Stimulated activated CD4-positive, alpha-beta T cell treated with anti-CD3 and anti-CD28 coated beads, Interleukin-4, amount 100 ng/mL, for 4 hours (primary cell): ENCODE measurements at places on chromosomes 12 and 14.

- no peak for DNase-seq
These were observed 79.6 kb downstream of the ITPK1 start for GRCh38 chr14:93035917-93036651.

DNA sequence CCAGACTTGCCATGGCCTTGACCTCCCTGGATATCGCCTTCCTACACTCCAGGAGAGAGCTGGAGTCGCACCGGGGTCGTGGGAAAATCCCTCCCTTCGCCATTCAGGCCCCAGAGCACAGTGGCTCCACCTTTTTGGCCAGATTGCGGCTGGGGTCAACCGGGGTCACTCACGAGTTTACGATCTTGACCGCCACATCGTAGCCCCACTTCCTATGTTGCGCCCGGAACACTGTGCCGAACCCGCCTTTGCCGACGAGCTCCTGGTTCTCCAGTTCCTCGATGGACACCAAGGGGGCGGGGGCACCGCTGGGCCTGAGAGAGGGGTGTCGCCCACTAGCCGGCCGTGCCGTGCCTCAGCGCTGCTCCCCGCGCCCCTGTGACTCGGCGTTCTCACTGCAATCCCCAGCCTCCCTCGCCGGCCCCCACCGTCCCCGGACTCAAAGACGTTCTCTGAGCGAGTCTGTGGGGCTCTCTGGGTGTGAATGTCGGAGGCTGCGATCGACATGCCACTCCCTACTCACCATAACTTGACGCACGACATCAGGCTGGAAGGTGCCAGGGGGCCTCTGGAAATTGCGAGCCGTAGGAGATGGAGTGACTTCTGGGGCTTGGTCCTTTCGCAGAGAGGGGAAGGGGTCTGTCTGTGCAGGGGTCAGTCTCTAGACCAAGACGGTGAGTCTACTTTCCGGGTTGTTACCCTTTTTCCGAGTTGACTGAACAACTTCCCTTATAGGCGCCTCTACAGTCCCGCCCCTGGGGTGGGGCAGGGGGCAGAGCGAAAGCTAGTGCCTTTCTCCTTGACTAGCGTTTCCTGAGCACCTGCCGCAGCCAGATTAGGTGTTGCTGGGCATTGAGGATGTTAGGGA is at the start of gene RIPK3:
Gene RIPK3 (minus strand): TSS at position 708 of the 868 bp plus-strand sequence. CDS start 165 bp downstream, at position 543.
- DNase-seq = peak; percentile 66

DNA sequence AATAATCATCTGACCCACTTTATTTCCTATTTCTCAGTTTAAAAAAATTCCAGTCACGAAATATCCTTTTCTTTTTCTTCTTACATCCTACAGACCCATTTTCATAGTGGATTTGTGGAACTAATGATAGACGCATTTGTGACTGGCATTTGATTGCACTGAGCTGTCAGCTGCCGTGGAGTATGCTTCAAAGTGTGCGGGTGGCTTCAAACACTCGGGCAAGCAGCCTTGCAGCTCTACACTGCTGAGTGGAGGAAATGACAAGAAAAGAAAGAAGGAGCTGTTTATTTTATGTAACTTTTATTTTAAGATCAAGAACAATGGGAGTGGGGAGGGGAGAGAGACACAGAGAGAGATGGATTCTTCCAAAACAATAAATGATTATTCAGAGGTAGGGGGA is 112.8 kb upstream of the NAP1L1 start:
- DNase-seq = no peak

GRCh38 chr14:91963465-91963864 is 16.0 kb upstream of the FBLN5 start:
- no peak for DNase-seq

DNA sequence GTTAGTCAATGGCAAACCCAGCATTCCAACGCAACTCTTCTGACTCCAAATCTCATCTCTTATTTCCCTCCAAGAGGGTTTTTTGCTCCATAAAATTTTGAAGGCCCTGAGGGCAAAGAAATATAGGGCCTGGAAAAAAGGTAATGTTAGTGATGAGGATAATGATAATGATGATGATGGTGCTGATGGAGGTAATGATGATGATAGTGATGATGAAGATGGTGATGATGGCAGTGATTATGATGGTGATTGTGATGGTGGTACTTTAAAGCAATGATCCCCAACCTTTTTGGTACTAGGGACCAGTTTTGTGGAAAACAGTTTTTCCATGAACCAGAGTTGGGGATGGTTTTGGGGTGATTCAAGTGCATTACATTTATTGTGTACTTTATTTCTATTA is 50.1 kb downstream of the TMX1 start:
- DNase-seq = no peak

DNA sequence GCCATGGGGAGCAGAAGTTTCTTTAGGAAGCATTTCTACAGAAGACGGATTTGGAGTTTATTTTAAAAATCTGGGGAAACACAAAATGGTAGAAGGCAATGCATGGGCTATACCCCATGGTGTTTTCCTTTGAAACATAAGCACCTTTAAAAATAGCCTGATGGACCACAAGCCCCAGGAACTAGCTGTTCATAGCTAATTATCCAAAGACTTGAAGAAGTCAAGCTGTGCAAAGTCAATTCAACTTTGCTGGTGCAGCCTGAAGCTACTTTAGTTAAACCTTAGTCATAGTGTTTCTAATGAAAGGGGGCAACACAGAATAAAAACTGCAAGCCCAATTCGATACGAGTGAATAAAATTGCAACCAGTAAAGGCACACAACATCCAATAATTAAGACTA is 732.5 kb downstream of the GALC start:
- no peak for DNase-seq
